ENCODE measurements at places on chromosomes 12 and 14.

- no peak for DNase-seq
Observed at GRCh38 chr12:116534311-116535121, 24.7 kb upstream of the MAP1LC3B2 start.

GRCh38 chr12:97308576-97309198 lies 153.9 kb upstream of the RMST start:
- DNase-seq = peak; percentile 41

- DNase-seq = no peak
Observed at GRCh38 chr12:53500142-53500775, 824 bp upstream of the TARBP2 start.

DNA sequence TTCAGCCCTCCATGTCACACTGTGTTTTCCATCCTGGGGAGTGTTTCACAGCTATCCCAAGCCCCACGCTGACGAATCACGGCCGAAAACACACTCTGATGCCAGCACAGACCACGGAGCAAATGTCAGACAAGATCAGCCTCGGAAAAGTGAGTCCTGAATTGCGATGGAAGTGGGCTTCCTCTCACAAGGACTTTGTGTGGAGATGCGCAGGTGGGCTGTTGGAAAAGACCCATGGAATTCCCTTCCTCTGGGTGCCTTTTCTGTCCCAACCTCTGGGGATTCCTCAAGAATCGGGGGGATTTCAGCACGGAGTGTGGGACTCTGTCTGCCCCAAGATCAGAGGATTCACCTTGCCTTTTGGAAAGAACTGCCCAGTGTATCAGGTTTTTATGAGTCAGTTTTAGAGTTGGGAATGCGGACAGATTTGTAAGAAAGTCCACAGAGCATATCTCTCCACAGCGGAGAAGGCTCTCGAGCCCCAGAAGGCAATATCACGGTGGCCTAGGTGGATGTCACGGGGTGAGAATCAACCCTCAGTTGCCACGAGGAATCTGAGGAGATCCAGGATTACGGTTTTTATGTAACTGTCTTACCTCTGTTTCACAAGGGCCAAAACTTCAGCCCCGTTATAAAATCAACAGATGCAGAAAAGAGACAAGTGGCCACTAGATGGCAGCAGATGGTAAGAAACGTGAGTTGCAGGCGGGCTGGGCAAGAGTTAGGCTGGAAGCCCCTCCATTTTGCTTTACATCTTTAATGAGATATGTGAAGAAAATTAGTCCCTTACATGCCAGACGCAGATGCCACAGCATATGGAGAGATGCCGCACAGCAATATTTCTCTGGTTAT lies 201.9 kb downstream of the DAD1 start:
- peak; percentile 57 for DNase-seq

GRCh38 chr14:68020999-68021663 lies 201.6 kb downstream of the RAD51B start:
- DNase-seq = no peak

GRCh38 chr12:38664661-38665269 lies 240.6 kb downstream of the CPNE8 start:
- no peak for DNase-seq

DNA sequence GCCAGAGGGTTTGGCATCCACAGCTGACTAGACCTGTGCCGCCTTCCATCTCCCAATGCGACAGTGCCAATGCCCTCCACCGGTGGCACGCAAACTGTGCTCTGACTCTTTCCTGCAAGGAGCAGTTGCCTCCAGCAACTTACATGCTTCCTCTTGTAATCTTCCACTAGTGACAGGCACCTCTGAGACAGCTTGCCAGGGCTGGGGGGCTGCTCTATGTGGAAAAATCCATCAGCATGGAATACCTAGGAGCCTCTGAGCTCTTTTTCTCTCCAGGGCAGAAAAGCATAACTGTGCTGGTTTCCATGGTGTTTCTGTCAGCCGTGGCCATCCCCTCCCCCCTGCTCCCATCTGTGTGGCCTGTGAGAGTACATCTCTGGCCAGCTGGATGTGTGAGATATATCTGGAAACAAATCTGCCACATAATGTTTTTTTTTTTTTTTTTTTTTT lies 110.6 kb downstream of the MYRFL start:
- no peak for DNase-seq

DNA sequence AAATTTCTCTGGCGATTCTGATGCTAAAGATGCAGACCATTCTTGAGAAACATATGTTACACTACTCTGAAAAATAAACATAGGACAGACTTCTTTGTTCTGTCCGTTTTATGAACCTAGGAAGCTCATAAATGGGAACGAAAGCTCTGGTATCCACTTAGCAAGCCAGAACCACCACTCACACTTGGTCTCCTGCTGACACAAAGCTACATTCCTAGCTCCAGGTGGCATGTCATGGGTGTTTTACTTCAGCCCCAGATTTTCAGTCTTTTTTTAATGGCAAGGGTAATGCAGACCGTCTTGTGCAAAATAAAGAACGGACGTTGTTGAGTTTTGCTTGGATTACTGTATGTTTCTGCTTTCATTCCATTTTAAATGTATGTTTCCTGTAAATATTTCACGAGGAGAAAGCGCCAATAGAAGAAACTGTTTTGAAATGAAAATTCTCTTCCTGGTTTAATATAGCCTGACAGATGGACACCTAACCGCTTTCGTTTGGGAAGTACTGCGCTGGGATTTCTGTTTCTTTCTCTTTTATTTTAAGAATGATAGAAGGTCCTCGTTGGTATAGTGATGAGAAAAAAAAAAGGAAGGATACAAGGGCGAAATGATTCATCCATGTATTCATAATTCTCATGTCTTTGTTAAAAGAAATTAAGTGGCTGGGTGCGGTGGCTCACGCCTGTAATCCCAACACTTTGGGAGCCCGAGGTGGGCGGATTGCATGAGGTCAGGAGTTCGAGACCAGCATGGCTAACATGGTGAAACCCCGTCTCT lies 871 bp upstream of the COQ5 start:
- peak; percentile 36 for DNase-seq

- no peak for DNase-seq
Observed at GRCh38 chr12:115867854-115868253, 409.6 kb downstream of the MED13L start.

DNA sequence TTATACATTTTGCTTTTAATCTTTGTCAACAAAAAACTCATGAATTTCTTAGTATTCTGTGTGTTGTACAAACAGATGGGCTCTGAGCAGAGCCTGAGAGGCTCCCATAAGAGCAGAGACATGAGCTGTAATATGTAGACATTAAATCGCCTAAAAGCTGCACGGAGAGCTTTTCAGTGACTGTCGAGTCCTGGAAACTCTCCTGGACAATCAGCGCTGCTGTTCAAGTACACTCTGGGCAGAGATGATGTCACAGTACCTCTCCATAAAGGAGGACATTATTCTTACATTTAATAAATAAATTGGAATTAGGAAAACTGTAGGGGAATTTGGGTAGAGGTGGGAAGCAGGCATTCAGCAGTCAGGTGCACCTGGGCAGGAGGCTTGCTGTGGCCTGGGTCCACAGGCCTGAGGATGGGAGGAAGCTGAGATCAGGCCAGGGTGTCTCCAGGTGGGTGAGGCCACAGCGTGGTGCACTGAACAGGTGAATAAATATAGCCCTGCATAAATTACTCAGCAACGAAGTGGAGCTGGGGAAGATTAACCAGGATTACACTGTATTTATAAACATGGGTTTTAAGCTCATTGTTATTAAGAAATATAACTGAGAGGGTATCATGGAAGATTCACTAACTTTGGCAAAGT lies 13.3 kb upstream of the TCL1A start:
- DNase-seq = no peak

DNA sequence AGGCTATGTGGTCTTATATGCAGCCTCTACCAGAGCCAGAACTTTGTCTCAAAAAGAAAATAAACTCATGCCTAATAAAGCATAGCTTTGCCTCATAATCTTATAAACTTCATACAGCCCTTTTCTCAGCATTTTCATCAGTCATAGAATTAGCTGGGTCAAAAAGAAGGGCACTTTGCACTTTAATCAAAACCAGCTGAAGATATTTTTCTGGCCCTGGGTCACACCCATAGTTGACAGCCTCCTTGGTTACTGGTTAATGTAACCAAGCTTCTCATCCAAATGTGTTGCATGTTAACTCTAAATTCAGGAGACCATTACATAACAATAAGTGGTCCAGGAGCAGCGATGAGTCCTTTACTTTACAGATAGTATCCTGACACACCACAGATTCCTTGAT lies 558.2 kb downstream of the FLRT2 start:
- DNase-seq = no peak

Data from KG1 (cell line).